ENCODE measurements at places on chromosomes 4 and X. TPM values are rescaled to one million over a fixed set of nuclear protein-coding genes. Genes with fewer than 3 reads are reported as not detected.

GRCh38 chr4:24319387-24319786 is 265.0 kb downstream of the DHX15 start:
- no peak for DNase-seq

DNA sequence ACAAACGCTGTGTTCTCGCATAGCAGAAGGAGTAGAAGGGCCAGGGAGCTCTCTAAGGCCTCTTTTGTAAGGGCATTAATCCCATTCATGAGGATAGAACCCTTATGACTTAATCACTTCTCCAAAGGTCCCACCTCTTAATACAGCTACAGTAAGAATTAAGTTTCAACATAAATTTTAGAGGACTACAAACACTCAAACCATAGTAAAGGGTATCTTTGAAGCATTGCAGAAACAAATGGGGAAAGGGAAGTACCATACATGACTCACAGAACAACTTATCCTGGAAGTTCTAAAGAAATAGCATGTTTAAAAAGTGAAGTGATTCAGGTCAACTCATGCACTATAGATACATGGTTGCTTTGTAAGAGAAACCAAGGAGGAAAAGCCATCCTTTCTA is 680.8 kb downstream of the RPA4 start:
- DNase-seq = no peak

Gene SPCS3
- 263 TPM for total RNA-seq

Gene VCX2
- total RNA-seq = not detected

Gene XAGE1A
- total RNA-seq = not detected

Gene GPC4
- not detected for total RNA-seq

Gene ANXA3
- 2.4 TPM for total RNA-seq
